ENCODE measurements at places on chromosomes 11 and 22. TPM values are rescaled to one million over a fixed set of nuclear protein-coding genes. Genes with fewer than 3 reads are reported as not detected.

GRCh38 chr11:121253951-121254350 lies 38.6 kb upstream of the SC5D start:
- DNase-seq, result no peak
- H3K36me3 ChIP-seq, result peaks cover 5% of the 10 kb centered on the region
- no peak overlapping the region for H3K4me3 ChIP-seq
- H3K4me1 ChIP-seq, result peaks cover 10% of the 10 kb centered on the region
- H3K27me3 ChIP-seq, result no peaks in the 10 kb centered on the region
- H3K27ac ChIP-seq, result no peak overlapping the region

DNA sequence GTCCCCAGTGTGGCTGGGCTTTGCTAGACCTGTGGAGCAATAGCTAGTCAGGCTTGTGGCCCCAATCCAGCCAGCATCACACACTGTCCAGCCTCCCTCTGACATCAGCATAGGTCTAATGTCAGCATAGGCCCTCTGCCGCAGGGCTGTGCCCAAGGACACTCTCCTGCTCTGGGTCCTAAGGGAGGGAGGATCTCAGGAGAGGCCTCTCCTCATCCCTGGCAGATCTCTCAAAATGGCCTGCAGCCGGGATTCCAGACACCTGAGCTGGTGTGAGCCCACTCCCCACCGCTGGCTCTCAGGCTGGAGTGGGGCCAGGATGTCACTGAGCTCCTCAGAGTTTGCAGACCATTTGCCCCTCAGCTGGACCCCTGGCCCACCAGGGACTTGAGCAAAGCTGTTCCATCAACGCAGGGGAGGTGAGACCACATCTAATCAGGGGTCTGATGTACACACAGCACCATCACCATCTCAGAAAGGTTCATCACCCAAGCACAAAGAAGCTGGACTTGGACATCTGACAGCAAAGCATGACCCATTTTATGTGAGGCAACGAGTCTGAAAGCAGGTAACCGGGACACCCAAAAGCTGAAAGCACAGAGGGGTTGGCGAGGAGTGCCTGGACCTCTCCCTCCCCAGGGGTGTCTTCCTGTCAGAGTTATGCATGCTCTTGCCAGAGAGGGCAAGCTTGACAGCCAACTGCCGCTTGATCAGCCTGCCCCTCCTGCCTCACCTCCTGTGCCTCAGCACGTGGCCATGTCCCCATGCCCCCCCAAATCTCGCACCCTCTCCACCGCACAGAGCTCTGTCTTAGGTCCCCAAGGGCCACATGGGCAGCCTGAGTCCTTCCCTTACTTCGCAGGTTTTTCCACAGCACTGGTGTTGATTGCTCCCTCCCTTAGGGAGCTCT lies 69.7 kb upstream of the SEPTIN5 start:
- H3K27me3 ChIP-seq, result peaks cover 20% of the 10 kb centered on the region
- no peak for DNase-seq
- H3K4me3 ChIP-seq, result no peak overlapping the region
- peaks cover 5% of the 10 kb centered on the region for H3K36me3 ChIP-seq
- no peak overlapping the region for H3K27ac ChIP-seq
- peaks cover 3% of the 10 kb centered on the region for H3K4me1 ChIP-seq

- peaks cover 8% of the 10 kb centered on the region for H3K27me3 ChIP-seq
- DNase-seq, result no peak
- H3K36me3 ChIP-seq, result no peaks in the 10 kb centered on the region
- H3K27ac ChIP-seq, result no peak overlapping the region
Observed at GRCh38 chr11:17580271-17580670, 33.2 kb downstream of the OTOG start.

GRCh38 chr22:31715147-31715778 lies 34.7 kb downstream of the PRR14L start:
- no peak overlapping the region for H3K4me3 ChIP-seq
- peak overlapping the region; percentile 57 for H3K27ac ChIP-seq
- H3K4me1 ChIP-seq, result no peaks in the 10 kb centered on the region
- peaks cover 25% of the 10 kb centered on the region for H3K36me3 ChIP-seq

DNA sequence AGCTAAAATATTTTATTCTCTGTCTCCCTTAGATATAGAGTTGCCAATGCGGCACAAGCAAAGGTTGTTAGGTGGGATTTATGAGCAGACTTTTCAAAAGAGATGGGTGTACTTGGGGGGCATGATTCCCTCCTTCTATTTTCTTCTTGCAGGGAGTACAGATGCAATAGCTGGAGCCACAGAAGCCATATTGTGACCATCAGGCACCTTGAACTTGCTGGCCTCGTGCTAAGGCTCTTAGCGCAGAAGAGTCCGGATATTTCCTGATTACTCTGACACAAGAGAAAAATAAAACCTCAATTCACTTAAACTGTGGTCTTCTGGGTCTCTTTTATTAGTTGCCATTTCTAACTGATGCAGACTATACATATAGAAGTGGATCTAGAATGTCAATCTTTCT lies 547.4 kb downstream of the MIAT start:
- no peak overlapping the region for H3K4me3 ChIP-seq
- peaks cover 21% of the 10 kb centered on the region for H3K4me1 ChIP-seq
- DNase-seq, result no peak
- H3K27ac ChIP-seq, result no peak overlapping the region

GRCh38 chr11:118544010-118544646 lies 13.1 kb downstream of the TMEM25 start:
- no peak overlapping the region for H3K27ac ChIP-seq
- peaks cover 5% of the 10 kb centered on the region for H3K36me3 ChIP-seq
- H3K4me1 ChIP-seq, result no peaks in the 10 kb centered on the region
- no peak for DNase-seq
- no peaks in the 10 kb centered on the region for H3K27me3 ChIP-seq

DNA sequence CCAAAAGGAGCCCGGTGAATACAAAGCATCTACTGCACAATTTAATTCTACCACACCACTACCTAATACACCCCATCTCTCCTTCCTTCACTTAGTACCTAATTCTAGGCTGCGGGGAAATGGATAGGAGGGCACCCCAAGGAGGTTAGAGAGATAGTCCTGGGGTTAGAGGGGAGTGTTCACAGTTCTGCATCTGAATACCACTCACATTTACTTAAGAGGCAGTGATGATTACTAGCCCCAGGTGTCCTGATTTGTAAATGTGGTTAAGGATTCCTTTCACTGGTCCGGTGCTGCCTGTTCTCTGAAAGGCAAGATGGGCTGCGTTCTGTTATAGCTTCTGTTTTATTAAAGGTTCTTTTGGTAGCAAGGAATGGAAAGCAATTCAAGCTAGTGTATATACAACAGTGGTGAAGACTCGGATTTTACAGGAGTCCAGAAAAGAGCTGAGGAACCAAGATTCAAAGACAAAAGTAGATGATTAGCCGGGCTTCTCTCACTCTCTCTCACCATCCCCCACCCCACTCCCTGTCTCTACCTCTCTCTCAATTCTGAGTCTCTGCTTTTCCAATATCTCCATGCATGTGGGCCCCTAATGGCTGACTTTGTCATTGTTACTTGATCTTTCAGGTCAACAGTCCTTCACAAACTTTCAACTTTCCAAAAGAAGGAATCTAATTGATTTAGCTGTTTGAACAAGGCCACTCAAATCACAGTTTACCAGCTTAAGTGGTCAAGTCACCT lies 8.7 kb upstream of the KCNA4 start:
- H3K36me3 ChIP-seq, result no peaks in the 10 kb centered on the region
- H3K27ac ChIP-seq, result no peak overlapping the region
- H3K4me3 ChIP-seq, result no peak overlapping the region
- peaks cover 6% of the 10 kb centered on the region for H3K4me1 ChIP-seq
- H3K27me3 ChIP-seq, result peaks cover 21% of the 10 kb centered on the region

GRCh38 chr11:2761131-2762030 lies 61.6 kb upstream of the KCNQ1OT1 start:
- H3K4me3 ChIP-seq, result no peak overlapping the region
- no peaks in the 10 kb centered on the region for H3K27me3 ChIP-seq
- H3K27ac ChIP-seq, result no peak overlapping the region

GRCh38 chr11:94559361-94559760 lies 7.8 kb upstream of the PIWIL4 start:
- no peaks in the 10 kb centered on the region for H3K27me3 ChIP-seq
- no peaks in the 10 kb centered on the region for H3K36me3 ChIP-seq
- peak overlapping the region; percentile 76 for H3K27ac ChIP-seq
- no peak for DNase-seq

GRCh38 chr11:11733246-11733747 lies 108.5 kb upstream of the USP47 start:
- H3K27ac ChIP-seq, result no peak overlapping the region
- DNase-seq, result no peak
- H3K4me1 ChIP-seq, result peaks cover 12% of the 10 kb centered on the region
- no peaks in the 10 kb centered on the region for H3K36me3 ChIP-seq
- H3K27me3 ChIP-seq, result no peaks in the 10 kb centered on the region

- no peak for DNase-seq
- peaks cover 4% of the 10 kb centered on the region for H3K36me3 ChIP-seq
- no peaks in the 10 kb centered on the region for H3K4me1 ChIP-seq
Observed at GRCh38 chr11:85989746-85990145, 79.1 kb downstream of the PICALM start.

DNA sequence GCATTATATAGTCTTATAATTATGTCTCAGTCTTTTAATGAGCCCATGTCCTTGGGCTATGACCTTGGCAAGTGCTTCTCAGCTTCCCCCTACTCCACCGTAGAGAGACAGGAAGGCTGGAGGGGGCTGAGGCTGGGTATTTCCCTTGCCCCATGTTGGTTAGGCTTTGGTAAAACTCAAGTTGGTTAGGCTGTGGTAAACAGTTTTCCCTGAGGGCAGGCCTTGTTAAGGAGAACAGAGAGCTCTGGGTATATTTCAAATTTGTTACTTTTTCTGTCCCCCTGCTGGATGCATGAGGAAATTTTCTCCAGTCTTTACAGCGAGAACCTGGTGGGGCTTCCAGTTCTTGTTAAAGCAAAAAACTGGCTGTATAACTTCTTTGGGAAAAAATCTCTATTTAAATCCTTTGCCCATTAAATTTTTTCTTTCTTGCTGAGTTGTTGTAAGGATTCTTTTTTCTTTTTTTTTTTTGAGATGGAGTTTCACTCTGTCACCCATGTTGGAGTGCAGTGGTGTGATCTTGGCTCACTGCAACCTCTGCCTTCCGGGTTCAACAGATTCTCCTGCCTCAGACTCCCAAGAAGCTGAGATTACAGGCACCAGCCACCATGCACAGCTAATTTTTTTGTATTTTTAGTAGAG lies 12.2 kb upstream of the DCHS1 start:
- peaks cover 7% of the 10 kb centered on the region for H3K36me3 ChIP-seq
- no peak overlapping the region for H3K4me3 ChIP-seq
- no peak overlapping the region for H3K27ac ChIP-seq
- H3K4me1 ChIP-seq, result no peaks in the 10 kb centered on the region

DNA sequence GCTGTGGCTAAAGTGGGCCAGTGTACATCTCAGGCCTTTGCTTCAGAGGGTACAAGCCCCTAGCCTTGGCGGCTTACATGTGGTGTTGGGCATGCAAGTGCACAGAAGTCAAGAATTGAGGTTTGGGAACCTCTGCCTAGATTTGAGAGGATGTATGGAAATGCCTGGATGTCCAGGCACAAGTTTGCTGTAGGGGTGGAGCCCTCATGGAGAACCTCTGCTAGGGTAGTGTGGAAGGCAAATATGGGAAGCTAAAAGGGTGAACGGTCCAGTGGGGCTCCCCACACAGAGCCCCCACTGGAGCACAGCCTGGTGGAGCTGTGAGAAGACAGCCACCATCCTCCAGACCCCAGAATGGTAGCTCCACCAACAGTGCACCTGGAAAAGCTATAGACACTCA lies 28.5 kb upstream of the PGR start:
- no peak overlapping the region for H3K27ac ChIP-seq
- peaks cover 8% of the 10 kb centered on the region for H3K27me3 ChIP-seq
- H3K36me3 ChIP-seq, result peaks cover 6% of the 10 kb centered on the region
- no peak for DNase-seq
- no peak overlapping the region for H3K4me3 ChIP-seq
- no peaks in the 10 kb centered on the region for H3K4me1 ChIP-seq

- peaks cover 62% of the 10 kb centered on the region for H3K4me1 ChIP-seq
- no peak overlapping the region for H3K27ac ChIP-seq
- H3K4me3 ChIP-seq, result peak overlapping the region; percentile 82
- H3K27me3 ChIP-seq, result no peaks in the 10 kb centered on the region
Observed at GRCh38 chr11:33700063-33700501, 544 bp downstream of the C11orf91 start.

DNA sequence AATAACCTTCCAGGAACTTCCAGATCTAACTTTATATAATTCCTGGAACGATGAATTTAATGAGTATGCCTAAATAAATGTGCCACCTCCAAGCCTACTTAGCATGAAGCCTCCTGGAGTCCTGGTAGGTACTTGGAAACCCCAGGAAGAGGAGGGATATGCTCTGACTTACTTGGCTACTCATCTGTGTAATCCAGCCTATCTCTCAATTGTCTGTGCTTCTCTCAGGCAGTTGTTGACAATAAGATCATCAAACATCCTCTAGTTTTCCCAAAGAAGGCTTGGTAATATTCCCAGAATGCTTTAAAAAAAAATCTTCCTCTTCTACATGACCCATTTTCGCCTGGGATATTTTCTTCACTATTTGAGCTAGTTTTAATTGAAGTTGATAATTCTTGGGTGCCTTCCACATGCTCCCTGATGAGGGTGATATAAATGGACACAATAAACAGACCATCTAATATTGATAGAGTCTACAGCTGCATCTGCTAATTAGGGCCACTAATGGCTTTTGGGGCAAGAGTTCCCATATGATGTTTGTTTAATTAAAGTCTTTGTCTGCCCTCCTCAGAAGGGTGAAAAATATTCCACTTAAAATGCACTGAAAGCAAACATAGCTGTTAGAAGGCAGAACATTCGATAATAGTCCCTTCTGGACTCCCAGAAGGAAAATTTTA lies 75.5 kb upstream of the RAB38 start:
- H3K4me1 ChIP-seq, result no peaks in the 10 kb centered on the region
- H3K27ac ChIP-seq, result no peak overlapping the region
- DNase-seq, result no peak
- no peak overlapping the region for H3K4me3 ChIP-seq
- H3K27me3 ChIP-seq, result no peaks in the 10 kb centered on the region

DNA sequence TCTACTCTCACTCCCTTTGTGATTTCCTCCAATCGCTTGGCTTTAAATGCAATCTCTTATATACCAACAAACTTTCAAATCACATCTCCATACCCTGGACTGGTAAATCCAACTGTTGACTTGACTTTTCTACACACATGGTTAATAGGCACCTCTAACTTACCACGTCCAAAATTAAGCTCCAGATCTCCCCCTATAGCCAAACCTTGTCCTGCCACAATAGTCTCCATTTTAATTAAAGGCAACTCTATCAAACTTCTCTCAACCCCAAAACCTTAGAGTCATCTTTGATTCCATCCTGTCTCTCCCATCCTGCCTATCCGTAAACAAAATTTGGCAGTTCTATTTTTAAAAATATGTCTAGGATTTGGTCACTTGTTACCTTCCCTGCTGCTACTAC lies 141.8 kb upstream of the DDI1 start:
- no peak for DNase-seq
- no peak overlapping the region for H3K27ac ChIP-seq
- no peaks in the 10 kb centered on the region for H3K36me3 ChIP-seq
- H3K27me3 ChIP-seq, result no peaks in the 10 kb centered on the region
- no peaks in the 10 kb centered on the region for H3K4me1 ChIP-seq
- H3K4me3 ChIP-seq, result no peak overlapping the region

NRIP3 gene
- 1.7 TPM for total RNA-seq

ALX4 gene
- total RNA-seq, result 0.05 TPM

TMEM191C gene
- 2.1 TPM for total RNA-seq

KCNJ1 gene
- not detected for total RNA-seq

C22orf42 gene
- not detected for total RNA-seq

VSTM5 gene
- not detected for total RNA-seq

SYT9 gene
- 0.72 TPM for total RNA-seq

TUB gene
- total RNA-seq, result 23.7 TPM

GAS2L1 gene
- 8.9 TPM for total RNA-seq

MMP12 gene
- not detected for total RNA-seq
